NB4 (cell line): ENCODE measurements at places on chromosomes 4 and X.

GRCh38 chrX:75547783-75548182 is 24.9 kb upstream of the ZDHHC15 start:
- DNase-seq, result no peak

DNA sequence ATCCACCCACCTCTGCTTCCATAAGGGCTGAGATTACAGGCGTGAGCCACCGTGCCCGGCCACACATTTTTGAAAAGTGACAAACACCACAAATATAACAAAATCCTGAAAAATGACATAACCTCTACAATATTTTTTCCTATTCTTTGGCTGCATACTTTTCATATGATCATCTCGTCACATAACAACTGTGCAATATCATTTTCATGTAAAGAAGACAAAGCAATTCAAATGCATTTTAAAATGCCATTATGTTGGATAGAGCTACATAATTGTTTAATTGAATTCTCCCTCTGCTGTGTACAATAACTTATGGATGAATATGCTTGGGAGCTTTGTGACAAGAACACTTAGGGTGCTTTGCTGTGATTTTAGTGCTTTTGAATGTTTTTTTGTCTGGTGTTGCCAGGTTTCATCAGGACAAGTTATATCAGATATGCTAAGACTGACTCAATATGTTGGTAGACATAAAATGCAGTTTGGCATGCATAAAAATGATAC is 132.9 kb downstream of the CHIC2 start:
- no peak for DNase-seq

GRCh38 chrX:71636438-71637252 is 18.3 kb upstream of the CXCR3 start:
- no peak for DNase-seq

GRCh38 chrX:64093761-64094160 is 111.7 kb downstream of the AMER1 start:
- DNase-seq, result peak; percentile 9

GRCh38 chr4:104896660-104897645 is 249.7 kb upstream of the TET2 start:
- no peak for DNase-seq

DNA sequence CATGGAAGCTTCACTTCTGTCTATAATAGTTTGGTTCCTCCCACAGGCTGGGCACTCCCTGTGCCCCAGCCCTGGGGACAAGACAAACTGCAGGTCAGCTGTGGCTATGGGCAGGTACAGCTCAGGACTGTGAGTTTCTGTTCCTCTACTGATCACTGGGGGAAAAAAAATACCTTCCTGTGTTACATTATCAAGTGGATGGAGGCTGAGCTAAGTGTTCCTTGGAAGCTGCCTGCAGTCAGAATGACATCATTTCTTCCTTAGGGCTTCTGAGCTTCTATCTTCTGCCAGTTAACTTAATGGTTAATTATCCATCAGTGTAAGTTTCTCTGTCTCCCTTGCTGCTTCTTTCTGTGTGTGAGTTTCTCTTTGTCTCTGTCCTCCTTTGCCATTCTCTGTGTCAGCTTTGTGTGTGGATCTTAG is 4.6 kb downstream of the RAB33A start:
- no peak for DNase-seq

DNA sequence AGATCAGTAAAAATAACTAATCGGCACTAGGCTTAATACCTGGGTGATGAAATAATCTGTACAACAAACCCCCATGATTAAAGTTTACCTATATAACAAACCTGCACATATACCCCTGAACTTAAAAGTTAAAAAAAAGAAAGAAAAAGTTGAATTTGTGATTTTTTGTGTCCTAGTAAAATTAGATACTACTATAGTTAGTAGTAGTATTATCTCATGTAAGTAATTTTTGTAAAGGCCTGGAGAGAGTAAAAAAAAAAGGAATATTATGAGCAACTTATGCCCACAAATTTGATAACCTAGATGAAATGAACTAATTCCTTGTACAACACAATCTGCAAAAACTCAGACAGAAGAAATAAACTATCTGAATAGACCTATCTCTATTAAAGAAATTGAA is 25.7 kb upstream of the SLC16A2 start:
- no peak for DNase-seq

GRCh38 chr4:70787496-70787895 is 52.2 kb downstream of the GRSF1 start:
- no peak for DNase-seq

DNA sequence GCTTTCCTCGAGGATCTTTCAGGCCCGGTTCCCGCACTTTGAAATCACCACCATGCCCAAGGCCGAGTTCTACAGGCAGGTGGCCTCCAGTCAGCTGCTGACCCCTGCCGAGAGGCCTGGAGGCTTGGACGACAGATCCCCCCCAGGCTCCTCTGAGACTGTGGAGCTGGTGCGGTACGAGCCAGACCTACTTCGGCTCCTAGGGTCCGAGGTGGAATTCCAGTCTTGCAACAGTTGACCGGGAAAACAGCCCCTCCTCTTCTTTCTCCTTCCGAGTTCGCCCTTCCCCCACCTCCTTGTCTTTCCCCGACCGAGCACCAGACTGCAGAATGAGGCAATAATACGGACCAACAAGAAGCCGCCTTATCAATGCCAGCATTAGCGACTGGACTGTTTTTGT is 54.4 kb downstream of the ELF4 start:
- no peak for DNase-seq

- no peak for DNase-seq
Observed at GRCh38 chr4:89847571-89848325, 10.8 kb upstream of the SNCA start.

- no peak for DNase-seq
Observed at GRCh38 chr4:85703096-85703495, 228.1 kb downstream of the ARHGAP24 start.
